Progenitor cell of endocrine pancreas (in vitro differentiated cells): ENCODE measurements at places on chromosomes 3 and 15.

- no peak for DNase-seq
These were observed 130.6 kb downstream of the DMXL2 start for GRCh38 chr15:51491941-51492340.

DNA sequence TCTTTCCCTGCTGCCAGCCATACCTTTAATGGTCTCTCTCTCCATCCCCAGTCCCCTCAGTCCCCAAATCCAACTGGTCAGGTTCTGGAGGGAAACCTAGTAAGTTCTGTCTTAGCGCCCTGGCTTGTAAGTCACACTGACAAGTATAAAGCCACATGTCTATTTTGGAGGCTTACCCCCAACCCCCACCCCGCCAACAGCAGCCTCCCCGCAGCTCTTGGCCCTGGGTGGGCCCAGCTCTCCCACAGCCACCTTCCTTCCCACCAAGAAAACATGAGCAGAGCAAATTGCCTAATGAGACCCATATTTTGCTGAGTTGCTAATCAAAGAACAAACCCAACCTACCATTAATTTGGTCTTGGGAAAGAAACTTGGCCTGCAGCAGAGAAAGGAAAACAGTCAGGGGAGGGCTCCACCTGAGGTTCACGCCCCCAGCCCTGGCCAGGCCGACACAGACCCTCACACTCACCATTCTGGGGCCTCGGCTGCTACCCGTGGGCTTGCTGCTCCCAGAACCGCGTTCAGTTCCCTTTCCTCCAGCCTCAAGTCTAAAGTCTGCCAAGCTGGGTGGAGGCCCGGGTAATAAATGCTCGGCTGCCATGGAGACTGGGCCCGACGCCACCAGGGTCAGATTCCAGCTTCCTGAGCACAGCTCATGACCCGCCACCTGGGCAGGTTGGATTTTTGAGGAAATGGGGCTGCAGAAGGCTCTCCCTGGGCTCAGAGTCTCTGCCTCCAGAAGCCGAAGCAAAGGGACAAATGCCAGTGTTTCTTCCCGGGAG is at the start of gene CALML4:
Gene CALML4 (minus strand): TSS at position 557 of the 782 bp plus-strand sequence. CDS start 85 bp downstream, at position 472.
- DNase-seq = no peak

- no peak for DNase-seq
These were observed 13.1 kb upstream of the KCTD6 start for GRCh38 chr3:58478781-58479180.

DNA sequence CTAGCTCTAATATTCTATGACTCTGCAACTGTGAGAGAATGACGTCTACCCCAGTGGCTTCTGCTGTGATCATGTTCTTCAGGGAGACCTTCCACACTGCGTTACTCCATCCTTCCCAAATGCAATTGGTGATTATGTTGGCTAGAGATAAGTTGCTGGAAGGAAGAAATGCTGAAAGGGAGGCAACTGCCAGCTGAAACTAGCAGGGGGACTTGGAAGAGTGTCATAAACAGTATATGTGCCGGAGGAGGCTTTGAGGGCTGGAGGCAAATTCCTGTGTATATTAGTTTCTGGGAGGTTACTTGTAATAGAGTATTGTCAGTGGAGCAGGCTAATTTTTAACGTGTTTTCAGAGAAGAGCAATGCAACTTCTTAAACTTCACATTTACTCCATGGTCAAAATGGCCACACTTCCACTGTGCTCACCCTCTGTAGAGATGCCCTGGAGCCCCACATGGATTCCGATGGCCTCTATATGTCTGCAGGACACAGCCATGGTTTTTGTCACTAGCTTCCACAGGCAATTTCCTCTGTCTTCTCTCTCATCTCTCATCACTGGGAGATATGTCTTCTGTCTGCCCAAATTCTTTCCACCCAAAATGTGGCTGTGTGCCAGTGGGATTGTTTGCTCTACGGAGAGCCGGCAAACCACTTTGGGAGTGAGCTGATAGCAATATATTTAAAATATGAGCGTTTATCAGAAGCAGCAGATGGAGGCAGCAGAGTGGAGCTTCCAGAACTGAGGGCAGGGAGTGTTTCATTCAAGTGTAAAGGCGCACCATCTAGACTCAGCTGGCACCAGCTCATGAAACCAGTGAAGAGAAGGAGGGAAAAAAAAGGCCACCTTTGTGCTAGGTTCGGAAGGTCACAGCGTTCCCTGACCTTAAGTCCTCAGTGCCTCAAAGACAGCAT is 13.3 kb upstream of the CD47 start:
- DNase-seq = no peak
